CD8-positive, alpha-beta memory T cell (primary cell): ENCODE measurements at places on chromosomes 6 and 20.
A peak's percentile ranks its signal among the peaks of the same experiment; 100 is the strongest.

DNA sequence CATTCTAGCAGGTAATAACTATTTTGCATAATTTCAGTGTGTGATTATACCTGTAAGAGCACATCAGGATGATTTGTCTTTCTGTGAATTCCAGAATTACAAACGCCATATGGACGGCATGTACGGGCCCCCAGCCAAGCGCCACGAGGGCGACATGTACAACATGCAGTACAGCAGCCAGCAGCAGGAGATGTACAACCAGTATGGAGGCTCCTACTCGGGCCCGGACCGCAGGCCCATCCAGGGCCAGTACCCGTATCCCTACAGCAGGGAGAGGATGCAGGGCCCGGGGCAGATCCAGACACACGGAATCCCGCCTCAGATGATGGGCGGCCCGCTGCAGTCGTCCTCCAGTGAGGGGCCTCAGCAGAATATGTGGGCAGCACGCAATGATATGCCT is 122.7 kb downstream of the TMEM242 start:
- no peak for DNase-seq
- no peaks in the 10 kb centered on the region for H3K27me3 ChIP-seq
- H3K36me3 ChIP-seq, result peaks cover 23% of the 10 kb centered on the region
- no peaks in the 10 kb centered on the region for H3K4me1 ChIP-seq
- no peak overlapping the region for H3K4me3 ChIP-seq

- no peak overlapping the region for H3K4me3 ChIP-seq
- no peak overlapping the region for H3K27ac ChIP-seq
- H3K27me3 ChIP-seq, result no peaks in the 10 kb centered on the region
- no peaks in the 10 kb centered on the region for H3K36me3 ChIP-seq
- no peaks in the 10 kb centered on the region for H3K4me1 ChIP-seq
Observed at GRCh38 chr20:60587986-60588385, 629.8 kb downstream of the CDH26 start.

DNA sequence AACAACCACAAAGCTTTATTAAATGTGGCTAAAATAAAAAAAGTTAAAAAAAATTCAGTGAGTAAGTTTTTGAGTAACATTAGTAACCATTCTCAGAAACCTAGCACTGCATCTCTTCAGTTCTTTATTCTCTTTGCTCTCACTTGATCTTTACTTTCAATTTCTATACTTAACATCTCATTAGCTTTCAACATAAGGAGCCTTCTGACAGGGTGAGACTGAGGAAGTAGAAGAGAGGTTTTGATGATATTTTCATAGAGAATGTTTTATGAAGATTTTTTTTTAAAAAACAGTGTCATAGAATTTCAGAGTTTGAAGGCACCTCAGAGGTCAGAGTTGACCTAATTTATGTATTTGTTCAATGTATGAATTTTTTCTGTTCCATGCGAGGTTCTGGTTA is 60.8 kb downstream of the FAM83B start:
- no peak for DNase-seq
- H3K27ac ChIP-seq, result no peak overlapping the region
- H3K4me1 ChIP-seq, result no peaks in the 10 kb centered on the region
- no peak overlapping the region for H3K4me3 ChIP-seq

DNA sequence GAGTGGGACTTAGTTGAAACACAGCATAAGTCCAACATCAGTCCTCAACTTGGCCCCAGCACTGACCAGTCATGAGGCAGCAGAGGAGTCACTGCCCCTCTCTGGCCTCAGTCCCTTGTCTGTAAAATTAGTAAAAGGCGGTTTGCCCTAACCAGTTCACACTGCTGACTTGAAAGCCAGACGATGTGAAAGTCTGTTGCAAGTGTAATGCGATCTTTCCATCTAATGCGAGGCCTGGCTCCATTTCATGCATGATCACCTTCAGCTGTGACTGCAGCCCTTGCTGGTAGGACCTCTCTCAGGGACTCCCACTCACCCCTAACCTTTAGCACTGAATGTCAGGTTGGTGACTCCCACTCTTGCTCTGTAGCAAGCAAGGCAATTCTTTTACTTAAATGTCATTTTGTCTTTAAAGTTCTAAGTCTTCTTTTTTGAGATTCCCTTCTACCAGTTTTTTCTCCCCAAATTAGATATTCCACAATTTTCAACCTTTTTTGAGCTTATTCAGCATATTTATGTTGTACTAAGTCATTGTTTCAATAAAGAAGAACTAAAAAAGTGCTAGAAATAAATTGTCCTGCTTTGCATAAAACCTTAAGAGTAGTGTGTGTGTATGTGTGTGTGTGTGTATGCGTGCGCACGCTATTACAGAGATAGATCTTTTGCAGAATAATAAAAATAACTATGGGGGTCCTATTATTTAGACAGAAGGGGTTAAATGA is 245.5 kb downstream of the PACRG start:
- no peak overlapping the region for H3K27ac ChIP-seq
- no peak overlapping the region for H3K4me3 ChIP-seq
- H3K36me3 ChIP-seq, result no peaks in the 10 kb centered on the region

- no peak overlapping the region for H3K4me3 ChIP-seq
- H3K27ac ChIP-seq, result no peak overlapping the region
- no peaks in the 10 kb centered on the region for H3K4me1 ChIP-seq
- no peak for DNase-seq
- H3K27me3 ChIP-seq, result no peaks in the 10 kb centered on the region
- no peaks in the 10 kb centered on the region for H3K36me3 ChIP-seq
Observed at GRCh38 chr20:944148-944547, 28.0 kb upstream of the ANGPT4 start.

DNA sequence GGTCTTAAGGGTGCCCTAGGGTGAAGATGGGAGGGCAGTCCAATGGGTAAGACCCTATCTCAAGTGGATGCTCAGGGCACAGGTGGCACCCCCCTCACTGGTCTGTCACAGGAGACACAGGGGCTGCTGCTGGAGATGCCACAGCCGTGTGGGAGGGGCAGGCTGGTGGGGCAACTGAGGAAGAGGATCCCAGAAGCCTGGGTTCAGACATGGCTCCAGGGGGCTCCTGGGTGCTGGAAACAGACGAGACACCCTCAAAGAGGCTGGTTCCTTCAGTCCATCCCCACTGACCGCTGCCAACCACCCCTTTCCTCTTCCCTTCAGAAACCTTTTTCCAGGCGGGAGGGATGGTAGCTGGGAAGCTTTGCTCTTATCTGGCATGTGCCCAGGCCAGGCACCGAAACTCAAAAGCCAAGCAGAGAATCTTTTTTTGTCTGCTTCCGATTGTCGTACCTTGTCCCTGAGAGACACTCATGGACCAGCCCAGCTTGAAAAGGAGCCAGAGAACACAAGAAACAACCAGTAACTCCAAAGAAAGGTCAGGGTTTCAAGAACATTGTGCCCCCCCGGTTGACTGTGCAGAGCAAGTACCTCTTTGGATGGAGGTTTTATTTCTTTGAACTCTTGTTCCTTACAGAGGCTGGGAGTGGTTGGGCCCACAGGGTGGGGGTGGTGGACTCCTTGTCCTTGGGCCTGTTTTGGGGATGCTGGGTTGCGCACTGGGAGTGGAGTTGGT is 28.5 kb upstream of the EMILIN3 start:
- no peak overlapping the region for H3K4me3 ChIP-seq
- no peaks in the 10 kb centered on the region for H3K4me1 ChIP-seq
- DNase-seq, result no peak
- H3K27me3 ChIP-seq, result no peaks in the 10 kb centered on the region
- H3K36me3 ChIP-seq, result no peaks in the 10 kb centered on the region

- H3K27ac ChIP-seq, result peak overlapping the region; percentile 43
- no peaks in the 10 kb centered on the region for H3K36me3 ChIP-seq
- DNase-seq, result peak; percentile 14
- peak overlapping the region; percentile 4 for H3K4me3 ChIP-seq
Observed at GRCh38 chr20:17679941-17680835, 1.9 kb downstream of the RRBP1 start.

DNA sequence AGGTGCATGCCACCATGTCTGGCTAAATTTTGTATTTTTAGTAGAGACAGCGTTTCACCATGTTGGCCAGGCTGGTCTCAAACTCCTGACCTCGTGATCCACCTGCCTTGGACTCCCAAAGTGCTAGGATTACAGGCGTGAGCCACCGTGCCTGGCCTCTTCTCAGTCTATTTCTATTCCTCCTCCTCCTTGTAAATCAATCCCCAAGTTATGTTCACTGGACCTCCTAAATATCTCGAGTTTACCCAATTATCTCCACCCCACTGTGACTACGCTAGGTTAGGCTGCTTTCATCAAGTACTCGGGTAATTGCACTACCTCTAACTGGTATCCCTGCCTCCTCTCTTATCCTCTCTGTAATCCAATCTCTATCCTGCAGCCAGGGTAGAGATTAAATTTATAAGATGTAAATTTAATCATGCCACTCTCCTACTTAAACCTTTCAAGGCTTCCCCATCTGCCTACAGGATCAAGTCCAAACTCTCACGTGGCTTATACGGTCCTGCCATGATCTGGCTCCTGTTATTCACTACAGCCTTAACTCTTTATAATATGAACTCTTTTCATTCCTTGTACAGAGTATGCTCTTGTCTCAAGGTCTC is 837 bp upstream of the MAD2L1BP start:
- no peak for DNase-seq
- peaks cover 9% of the 10 kb centered on the region for H3K36me3 ChIP-seq
- peaks cover 35% of the 10 kb centered on the region for H3K4me1 ChIP-seq
- H3K27ac ChIP-seq, result no peak overlapping the region
- H3K27me3 ChIP-seq, result no peaks in the 10 kb centered on the region

- no peaks in the 10 kb centered on the region for H3K27me3 ChIP-seq
- no peak for DNase-seq
- no peak overlapping the region for H3K4me3 ChIP-seq
Observed at GRCh38 chr6:165514621-165515020, 148.4 kb downstream of the PDE10A start.

DNA sequence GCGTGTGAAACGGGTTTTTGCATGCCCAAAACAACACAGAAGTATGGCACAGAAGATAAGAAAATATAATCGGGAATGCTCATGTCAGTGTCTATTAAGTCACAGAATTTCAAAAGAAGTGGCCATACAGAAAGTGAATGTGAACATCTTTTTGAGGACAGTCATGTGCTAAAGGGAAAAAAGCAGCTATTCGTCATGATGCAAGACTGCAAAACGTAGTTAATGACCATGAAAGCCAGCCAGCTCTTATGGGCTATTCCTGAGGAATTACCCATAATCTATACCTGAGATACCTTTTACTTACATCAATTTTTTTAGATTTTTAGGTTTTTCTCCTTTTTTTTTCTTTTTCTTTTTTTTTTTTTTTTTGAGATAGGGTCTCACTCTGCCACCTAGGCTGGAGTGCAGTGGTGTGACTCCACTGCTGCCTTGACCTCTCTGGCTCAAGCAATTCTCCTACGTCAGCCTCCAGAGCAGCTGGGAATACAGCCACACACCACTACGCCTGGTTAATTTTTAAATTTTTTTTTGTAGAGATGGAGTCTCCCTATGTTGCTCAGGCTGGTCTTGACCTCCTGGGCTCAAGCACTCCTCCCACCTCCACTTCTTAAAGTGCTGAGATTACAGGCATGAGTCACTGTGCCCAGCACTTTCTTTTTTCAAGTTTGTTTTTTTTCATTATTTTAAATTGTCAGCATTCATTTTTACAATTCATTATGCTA is 18.1 kb upstream of the ZBP1 start:
- H3K27ac ChIP-seq, result no peak overlapping the region
- no peaks in the 10 kb centered on the region for H3K27me3 ChIP-seq
- no peak overlapping the region for H3K4me3 ChIP-seq
- no peaks in the 10 kb centered on the region for H3K36me3 ChIP-seq
